Activated T-cell treated with anti-CD3 and anti-CD28 coated beads, Interleukin-2, amount 50 U/mL, for 1 hour (primary cell): ENCODE measurements at places on chromosomes 12 and 14.

- no peak for DNase-seq
Measured at GRCh38 chr14:63401646-63402045, 82.9 kb upstream of the GPHB5 start.

- DNase-seq = no peak
Measured at GRCh38 chr14:51783765-51784164, 76.6 kb upstream of the GNG2 start.

- DNase-seq = no peak
Measured at GRCh38 chr12:94037444-94037843, 110.9 kb upstream of the PLXNC1 start.

DNA sequence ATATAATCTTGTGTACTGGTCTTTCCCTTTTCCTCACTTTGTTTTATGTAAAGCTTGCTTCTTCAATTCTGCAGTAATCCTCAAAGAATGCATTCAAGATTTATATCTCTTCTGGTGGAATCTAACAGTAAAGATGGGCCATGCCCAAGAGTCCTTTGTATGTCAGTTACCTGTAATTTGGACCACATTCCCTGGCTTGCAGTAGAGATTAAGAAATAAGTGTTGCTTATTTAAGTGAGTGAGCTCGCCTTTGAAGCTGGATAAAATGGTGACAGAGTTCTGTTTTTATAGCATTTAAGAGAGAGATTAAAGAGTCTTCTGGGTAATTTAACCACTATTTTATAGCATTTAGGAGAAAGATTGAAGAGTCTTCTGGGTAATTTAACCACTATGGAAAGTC is 262.1 kb upstream of the ATP2B1 start:
- no peak for DNase-seq

GRCh38 chr12:20142316-20142715 is 226.0 kb upstream of the PDE3A start:
- DNase-seq = no peak

DNA sequence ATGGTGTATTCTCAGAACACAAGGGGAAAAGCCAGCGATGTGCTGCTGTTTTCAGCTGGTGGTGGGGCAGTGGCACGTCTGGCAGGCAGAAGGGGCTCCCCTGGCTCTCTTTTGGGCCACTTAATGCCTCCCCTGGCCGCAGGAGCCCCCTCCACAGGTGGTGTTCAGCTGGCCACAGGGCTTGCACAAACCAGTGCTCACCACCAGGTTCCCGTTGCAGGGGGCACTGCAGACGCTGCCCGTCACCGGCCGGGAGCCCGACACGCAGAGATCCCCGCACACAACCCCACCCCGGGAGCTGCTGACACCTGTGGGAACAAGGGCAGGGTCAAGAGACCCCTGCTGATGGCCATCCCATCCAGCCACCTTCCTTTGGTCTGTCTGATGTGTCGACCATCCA is 6.7 kb downstream of the KRT83 start:
- no peak for DNase-seq

- no peak for DNase-seq
Measured at GRCh38 chr14:53902307-53902706, 54.3 kb downstream of the BMP4 start.

DNA sequence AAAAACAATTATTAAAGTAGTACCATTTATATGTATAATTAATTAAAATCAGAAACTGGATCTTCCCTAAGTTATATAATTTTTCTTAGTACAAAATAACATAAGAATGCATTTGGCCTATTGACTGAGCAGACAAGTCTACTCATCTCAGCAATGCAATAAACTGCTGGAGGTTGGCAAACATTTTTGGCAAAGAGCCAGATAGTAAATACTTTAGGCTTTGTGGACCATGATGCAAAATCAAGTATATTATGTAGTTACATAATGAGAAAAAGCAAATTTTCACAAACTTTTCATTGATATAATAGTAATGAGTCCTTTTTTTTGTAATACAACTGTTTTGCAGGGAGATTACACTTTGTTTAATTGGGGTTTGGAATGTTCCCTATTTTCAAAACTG is 30.9 kb downstream of the ERGIC2 start:
- no peak for DNase-seq

DNA sequence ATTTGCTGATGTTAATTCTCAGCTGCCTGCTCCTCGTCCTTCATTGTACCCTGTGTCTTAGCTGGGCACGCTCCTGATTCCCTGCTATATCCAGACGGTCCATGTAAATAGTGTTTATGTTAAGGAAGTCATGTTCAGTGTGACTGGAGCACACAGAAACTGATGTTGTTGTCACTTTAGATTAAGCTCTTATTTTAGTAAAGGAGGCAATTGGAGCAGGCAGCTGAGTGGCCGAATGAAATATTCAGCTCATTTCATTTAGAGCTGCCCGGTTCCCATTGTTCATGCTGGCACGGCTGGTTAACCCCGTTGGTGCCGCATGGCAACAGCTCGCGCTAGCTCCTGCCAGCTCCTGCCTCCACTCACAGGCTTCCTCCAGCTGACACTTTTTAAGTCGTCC is 446.8 kb upstream of the SOX5 start:
- DNase-seq = no peak

GRCh38 chr12:11672256-11673191 is 23.1 kb downstream of the ETV6 start:
- no peak for DNase-seq

- no peak for DNase-seq
Measured at GRCh38 chr12:122845041-122845864, 10.0 kb downstream of the HIP1R start.

DNA sequence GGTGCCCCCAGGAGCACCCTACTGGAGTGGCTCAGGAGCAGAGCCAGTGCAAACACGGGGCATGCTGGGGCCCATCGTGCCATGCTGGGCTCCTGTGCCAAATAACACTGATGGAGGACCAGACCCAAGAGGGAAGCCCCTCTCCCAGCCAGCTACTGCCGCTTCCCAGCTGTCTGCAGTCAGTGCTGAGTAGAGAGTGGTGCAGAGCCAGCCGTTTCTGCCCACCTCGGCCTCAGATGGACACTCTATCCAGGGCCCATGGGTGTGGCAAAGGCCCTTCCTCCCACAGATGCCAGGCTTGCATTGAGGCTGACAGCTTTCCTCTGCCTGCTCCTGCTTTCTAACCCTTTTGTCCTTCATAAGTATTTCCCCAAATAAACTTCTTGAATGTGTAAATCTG is 13.2 kb downstream of the CLBA1 start:
- DNase-seq = no peak

DNA sequence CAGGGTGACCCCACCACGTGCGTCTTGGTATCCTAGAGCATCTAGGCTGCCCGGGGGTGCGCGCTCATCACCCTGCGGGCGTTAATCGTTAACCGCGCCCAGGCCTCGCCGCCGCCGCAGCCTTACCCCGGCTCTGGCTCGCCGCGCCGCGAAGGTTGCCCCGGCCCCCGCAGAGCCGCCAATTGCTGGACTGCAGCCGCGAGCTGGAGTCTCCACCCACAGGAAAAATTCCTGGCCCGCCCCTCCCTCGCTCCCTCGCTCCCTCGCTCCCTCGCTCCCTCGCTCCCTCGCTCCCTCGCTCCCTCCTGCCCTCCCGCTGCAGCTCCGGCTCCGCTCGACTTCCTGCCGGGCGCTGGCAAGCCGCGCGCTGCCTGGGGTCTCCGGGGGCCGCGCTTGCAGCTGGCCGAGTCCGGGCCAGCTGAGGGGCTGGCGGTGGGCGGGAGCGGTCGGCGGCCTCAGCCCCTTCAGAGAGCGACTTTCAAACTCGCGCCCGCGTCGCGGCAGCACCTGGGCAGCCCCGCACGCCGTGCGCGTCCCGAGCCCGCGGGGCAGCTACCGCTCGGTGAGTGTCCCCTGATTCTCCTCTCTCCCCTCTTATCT is at the start of gene PLEKHG3:
Gene PLEKHG3 (plus strand): TSS at position 282 of the 600 bp plus-strand sequence. CDS start 23,208 bp downstream, outside the sequence.
- DNase-seq = peak; percentile 43

DNA sequence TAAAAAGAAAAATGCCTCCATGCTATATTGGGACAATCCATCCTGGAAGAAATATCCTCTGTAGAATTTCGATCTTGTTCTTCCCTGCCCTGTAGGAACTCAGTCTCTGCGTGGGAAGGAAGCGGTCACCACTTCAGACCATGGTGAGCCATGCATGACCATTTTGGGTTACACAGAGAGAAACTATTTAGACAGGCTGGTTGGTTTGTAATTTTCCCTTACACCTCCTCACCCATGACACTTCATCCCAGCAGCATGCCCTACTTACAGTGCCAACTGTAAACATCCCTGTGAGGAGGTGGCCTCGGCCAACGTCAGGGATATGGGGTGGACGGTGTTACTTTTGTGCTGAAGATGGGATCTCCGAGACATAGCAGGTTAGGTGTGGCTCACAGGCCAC is 121.4 kb downstream of the SMOC1 start:
- DNase-seq = no peak

DNA sequence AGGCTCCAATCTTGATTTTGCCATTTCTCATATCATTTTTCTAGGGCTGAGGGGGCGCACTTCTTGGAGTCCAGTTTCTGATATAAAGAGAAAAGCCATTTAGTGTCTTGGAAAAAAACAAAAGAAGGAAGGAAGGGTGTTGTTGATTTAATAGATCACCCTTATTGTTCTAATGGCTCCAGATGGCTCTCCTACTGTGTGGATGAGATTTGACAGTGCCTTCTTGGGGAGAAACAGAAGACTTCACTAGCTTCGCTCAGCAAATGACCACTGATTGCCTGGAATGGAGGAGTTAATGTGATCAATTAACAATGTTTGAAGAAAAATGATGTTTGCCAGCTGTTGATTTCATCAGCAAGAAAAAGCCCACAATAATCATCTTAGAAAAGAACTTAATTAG is 216.2 kb downstream of the APAF1 start:
- no peak for DNase-seq

DNA sequence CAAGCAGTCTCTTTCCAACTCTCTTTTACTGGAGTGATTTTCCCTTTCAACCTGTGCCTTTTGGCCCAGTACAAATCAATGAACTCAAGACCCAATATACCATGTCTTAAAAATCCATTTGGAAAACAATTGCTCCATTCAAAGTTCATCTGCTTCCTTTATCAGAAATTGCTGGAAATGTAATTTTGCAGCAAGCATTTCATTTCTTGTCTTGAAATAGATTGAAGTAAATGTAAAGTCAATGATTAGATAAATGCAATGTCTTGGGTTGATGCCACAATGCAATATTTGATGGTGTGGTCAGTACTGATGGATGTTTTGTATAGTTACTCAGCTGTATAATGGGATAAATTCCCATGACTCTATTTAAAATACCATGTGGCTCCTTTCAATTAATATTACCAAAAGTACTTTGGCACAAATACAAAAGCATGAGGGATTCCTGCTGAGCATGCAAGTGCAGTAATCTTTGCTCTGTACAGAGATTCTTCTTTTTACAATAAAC is 707.7 kb upstream of the NOVA1 start:
- DNase-seq = no peak

- no peak for DNase-seq
Measured at GRCh38 chr12:43210485-43211192, 341.4 kb downstream of the ADAMTS20 start.

DNA sequence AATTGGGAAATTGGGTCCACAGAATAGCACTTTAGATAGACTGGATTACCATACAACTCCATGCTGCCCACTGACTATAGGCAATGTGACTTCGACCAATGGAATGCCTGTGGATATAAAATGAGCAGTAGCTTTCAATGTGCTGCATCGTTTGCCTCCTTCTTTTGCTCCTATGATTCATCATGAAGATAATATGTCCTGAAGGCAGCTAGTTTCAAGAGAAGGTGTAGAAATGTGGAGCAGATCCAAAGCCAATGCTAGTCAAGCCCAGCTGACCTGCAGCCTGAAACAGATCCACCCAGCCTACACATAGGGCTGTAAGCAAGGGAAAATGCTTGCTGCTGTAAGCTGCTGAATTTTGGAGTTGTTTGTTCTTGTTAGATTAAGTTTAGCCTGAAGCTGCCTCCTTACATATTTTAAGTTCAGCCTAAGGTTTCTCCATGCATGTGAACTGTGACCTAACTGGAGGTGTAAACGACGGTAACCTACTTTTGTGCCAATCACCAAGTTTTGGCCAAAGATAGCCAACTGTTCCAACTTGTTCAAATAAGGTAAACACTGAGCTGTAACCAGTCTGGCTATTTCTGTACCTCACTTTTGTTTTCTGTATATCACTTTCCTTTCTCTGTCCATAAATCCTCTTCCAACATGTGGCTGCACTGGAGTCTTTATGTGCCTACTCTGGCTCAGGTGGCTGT is 169.1 kb upstream of the AVPR1A start:
- no peak for DNase-seq

DNA sequence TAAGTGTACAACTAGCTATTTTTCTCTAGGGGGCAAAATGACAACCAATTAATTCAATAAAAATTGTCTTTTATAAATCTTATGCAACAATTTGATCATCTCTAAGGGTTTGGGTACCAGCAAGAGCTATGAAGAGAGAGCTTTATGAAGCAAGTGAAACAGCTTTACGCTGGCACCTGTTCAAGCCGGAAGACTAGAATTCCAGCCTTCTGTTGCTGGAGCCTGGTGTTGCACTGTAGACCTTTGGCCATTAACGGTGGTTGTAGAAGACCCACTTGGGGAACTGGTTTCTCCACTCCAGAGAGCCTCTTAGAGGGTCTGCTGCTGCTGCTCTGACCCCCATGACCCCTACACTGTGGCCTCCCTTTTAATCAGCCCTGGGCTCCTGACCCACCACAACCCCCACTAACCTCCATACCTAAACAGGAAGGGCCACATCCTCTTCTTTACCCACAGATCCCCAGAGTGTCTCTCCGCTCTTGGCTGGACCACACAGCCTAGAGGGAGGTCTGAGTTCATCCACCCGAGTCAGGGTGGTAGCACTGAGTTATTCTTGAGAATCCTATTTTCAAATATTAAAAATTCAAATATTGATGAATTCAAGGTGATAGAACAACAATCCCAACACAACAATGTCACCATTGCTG is 54.6 kb upstream of the STON2 start:
- DNase-seq = no peak

GRCh38 chr12:47314996-47315395 is 235.2 kb upstream of the AMIGO2 start:
- DNase-seq = no peak

DNA sequence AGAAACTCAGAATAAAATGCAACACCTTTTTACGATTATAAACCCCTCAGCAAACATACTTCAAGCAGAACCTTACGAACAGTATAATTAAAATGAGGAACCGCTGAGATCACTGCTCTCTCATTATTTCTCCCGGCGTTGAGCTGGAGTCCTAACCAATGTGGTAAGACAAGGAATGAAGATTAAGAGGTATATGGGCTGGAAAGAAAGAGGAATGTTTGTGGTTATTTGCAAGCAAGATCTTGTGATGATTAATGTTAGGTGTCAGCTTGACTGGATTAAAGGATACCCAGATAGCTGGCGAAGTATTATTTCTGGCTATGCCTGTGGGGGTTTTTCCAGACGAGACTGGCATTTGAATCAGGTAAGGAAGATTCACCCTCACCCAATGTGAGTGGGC is 10.3 kb upstream of the ZNF84 start:
- no peak for DNase-seq
